Tracheal epithelial cell (primary cell): ENCODE measurements at places on chromosomes 6 and 20. TPM values are rescaled to one million over a fixed set of nuclear protein-coding genes. Genes with fewer than 3 reads are reported as not detected.

LPA gene
- total RNA-seq: 0.24 TPM in 1 of 2 replicates, not detected in the other

MEA1 gene
- total RNA-seq: 47.1 and 65.3 TPM in 2 replicates

SLC2A4RG gene
- total RNA-seq: 26.3 and 44.1 TPM in 2 replicates

RAB32 gene
- 123 and 165 TPM in 2 replicates for total RNA-seq

HTR1B gene
- total RNA-seq: 0.24 TPM in 1 of 2 replicates, not detected in the other

BNIP5 gene
- total RNA-seq: 0.24 TPM in 1 of 2 replicates, not detected in the other

CRISP3 gene
- total RNA-seq: not detected in 2 replicates

ETV7 gene
- 0.24 TPM in 1 of 2 replicates, not detected in the other for total RNA-seq

PRRT1 gene
- total RNA-seq: not detected in 2 replicates

BHLHE23 gene
- total RNA-seq: not detected in 2 replicates

MAP7 gene
- total RNA-seq: 28.7 and 29.4 TPM in 2 replicates

SLC13A3 gene
- total RNA-seq: 5.5 and 8.1 TPM in 2 replicates

GCNT2 gene
- 8.1 and 8.4 TPM in 2 replicates for total RNA-seq

MYLK4 gene
- total RNA-seq: 0.21 and 0.24 TPM in 2 replicates

WFDC5 gene
- 2.4 TPM in 1 of 2 replicates, not detected in the other for total RNA-seq

DSP gene
- 710 and 886 TPM in 2 replicates for total RNA-seq

TRAPPC3L gene
- total RNA-seq: not detected in 2 replicates

WASF1 gene
- total RNA-seq: 6.3 and 8.7 TPM in 2 replicates

OPRL1 gene
- total RNA-seq: under 0.01 and 0.24 TPM in 2 replicates

STX11 gene
- 2.2 TPM in 1 of 2 replicates, not detected in the other for total RNA-seq

TMEM74B gene
- 2.4 TPM in 1 of 2 replicates, not detected in the other for total RNA-seq

C20orf144 gene
- total RNA-seq: 0.24 TPM in 1 of 2 replicates, not detected in the other

SHLD1 gene
- 1.7 and 2.3 TPM in 2 replicates for total RNA-seq

TMEM63B gene
- total RNA-seq: 35.8 and 54.9 TPM in 2 replicates

NRSN1 gene
- not detected in 2 replicates for total RNA-seq

OR2H1 gene
- not detected in 2 replicates for total RNA-seq

WFDC10B gene
- total RNA-seq: not detected in 2 replicates

RFX6 gene
- total RNA-seq: not detected in 2 replicates

FOXF2 gene
- total RNA-seq: not detected in 2 replicates

CST4 gene
- not detected in 2 replicates for total RNA-seq

GPR63 gene
- total RNA-seq: 0.72 and 1.9 TPM in 2 replicates

SLC35D3 gene
- under 0.01 TPM in 1 of 2 replicates, not detected in the other for total RNA-seq

PI16 gene
- under 0.01 TPM in 1 of 2 replicates, not detected in the other for total RNA-seq

MRPS10 gene
- total RNA-seq: 50.8 and 61.8 TPM in 2 replicates
